ENCODE measurements at places on chromosomes 3 and 15.

DNA sequence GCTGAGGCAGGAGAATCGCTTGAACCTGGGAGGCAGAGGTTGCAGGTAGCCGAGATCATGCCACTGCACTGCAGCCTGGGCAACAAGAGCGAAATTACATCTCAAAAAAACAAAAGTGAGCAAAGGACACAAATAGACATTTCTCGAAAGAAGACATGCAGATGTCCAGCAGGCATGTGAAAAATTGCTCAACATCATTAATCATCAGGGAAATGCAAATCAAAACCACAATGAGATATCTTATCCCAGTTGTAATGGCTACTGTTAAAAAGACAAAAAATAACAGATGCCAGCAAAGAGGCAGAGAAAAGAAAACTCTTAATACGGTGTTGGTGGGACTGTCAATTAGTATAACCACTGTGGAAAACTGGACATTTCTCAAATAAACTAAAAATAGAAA is 20.9 kb downstream of the ASB7 start:
- no peak for DNase-seq

DNA sequence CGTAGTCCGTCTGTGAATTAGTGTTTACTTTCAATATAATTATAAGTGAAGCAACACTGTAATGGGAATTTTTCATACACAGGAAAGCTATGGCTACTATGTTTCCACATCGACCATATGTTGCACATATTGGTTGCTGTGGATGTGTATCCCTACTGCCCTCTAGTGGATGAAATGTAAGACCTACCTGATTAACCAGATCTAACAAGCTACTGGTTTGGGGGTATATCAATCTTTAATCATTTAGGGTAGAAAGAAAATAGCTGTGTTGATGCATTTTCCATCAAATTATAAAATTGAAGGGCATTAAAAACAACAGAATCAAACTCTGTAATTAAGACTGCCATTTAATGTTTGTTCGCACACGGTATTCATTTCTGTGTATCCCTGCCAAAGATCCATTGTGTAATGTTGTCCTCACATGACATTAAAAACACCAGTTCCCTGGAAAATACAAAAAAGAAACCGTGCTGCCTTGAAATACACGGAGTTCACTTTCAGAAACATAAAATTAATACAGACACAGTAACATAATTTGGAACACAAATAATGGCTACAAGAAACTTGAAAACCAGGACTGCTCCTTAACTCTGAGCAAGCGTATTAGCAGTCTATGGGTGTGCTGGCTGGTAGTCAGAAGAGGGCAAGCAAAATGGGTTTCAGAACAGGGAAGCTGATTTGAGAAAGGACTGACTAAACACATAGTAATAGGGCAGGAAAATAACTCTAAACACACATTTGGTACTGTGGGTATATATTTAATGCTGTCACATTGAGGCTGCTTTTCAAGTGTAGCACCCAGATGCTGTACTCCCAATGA is 125.1 kb downstream of the TIGIT start:
- DNase-seq, result peak; percentile 43

DNA sequence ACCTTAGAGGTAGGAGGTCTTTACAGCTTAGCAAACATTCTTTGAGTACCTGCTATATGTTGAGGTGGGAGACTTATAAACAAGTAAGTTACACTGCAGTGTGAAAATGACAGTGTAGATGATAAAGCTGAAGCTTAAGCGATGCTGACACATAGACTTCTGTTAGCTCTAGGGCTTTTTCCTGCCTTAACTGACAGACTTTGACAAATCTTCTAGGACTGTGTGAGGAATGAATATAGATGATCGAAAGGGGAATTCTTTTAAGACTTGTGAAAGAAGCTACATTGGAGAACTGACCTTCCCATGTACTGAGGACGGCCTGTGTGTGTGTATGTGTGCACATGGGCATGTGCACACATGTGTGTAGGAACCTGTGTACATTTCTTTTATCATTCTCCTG is 22.7 kb downstream of the BOC start:
- DNase-seq, result no peak

DNA sequence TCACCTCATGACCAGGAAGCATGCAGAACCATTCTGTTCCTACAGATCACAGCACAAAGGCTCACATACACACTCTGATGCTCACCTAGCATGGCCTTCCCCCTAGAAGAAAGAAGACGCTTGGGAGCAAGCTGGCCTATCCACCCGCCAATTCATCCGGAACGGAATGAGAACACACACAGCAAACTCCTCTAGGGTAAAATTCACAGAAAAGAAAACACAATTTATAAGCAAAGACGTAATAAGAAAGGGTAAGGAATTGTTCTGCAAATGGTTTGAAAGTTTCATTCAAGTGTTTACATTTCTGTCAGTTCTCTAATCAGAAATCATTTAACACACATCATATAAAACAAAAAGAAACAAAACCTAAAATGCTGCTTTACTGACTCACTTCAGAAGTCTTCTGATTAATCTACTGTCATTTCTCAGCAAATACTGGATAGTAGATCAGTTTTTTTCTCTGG is 218.1 kb downstream of the OSBPL10 start:
- no peak for DNase-seq

DNA sequence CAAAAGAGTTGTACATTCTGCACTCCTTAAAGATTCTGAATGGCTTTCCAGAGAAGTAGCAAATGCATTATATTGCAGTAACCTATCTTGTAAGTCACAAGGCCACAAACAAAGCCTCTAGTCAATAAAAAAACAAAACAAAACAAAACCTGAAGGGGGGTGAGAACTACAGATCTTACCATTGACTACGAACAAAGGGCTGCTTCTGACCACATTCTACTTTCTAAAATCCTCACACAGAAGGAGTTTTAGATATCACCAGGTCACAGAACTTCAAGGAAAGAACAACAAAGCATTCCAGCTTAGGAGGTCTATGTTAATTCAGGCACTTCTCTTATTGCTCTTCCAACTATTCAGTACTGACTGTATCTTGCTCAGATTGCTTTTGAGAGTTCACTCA is 343.0 kb downstream of the ZBTB20 start:
- no peak for DNase-seq

DNA sequence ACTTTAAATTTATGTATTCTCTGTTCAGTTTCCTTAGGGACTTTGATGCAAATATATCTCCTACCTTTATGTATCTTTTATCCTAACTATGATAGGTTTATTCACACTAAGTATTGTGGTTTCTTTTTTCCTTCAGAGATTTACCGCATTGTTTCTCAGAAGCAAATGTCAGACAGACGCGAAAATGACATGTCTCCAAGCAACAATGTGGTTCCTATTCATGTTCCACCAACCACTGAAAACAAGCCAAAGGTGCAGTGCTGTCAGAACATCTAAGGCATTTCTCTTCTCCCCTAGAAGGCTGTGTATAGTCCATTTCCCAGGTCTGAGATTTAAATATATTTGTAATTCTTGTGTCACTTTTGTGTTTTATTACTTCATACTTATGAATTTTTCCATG is 18.3 kb downstream of the RAB11A start:
- no peak for DNase-seq

DNA sequence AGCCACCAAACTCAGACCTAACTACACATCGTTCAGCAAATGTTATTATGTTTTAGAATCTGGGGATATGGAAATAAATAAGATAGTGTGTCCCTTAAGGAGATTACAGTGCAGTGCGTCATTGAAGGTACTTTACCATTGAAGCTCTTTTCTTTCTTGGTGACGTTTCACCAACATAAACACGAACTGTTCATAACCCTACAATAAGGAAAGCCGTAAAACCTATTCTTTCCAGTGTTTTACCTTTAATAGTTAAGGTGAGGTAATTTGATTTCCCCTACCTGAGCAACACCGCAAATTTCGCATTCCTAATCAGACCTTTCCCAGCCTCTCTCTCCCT is 826 bp downstream of the CCDC66 start:
- no peak for DNase-seq

DNA sequence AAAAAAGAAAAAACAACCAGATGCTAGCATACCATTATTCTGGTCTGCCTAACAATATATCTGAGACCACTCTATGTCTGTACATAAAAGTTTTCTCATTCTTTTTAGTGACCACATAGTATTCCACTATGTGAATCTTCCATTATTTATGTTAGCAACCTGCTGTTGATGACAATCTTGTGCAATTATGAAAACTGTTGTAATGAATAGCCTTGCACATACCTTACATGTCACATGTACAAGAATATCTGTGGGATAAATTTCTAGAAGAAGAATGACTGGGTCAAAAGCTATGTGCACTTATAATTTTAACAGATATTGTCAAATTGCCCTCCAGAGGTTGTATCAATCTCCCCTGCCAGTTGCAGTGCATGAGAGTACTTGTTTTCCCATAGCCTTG is 62.5 kb downstream of the ARHGAP31 start:
- no peak for DNase-seq

GRCh38 chr15:40878785-40879184 is 4.8 kb upstream of the RHOV start:
- DNase-seq, result no peak

DNA sequence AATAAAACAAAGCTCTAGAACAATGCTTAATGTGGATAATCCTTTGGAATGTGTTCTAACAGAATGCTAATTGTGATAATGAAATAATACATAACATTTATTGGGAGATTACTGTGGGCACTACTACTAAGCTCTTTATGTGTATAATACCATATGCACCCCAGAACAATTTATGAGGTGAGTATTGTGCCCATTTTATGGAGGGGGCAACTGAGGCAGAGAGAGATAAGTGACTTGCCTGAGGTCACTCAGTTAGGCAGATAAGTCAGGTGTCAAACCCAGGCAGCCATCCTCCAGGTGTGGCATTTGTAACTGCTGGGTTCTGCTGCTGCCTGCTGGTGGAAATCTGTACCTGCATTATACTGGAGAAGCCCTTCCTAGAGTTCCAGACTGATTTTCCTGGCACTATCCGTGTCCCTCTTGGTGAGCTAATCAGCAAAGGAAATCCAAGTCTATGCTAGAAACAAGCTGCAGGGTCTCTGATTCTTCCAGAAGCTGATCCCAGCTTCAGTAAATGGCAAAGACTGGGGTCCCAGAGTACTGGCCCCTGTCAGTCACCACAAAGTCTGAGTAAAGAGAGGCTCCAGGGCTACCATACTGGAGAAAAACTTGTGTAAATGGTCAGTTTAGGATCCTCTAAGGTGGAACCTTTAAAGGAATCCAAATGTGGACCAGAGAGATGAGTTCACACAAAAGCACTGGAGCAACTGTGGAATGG is 22.6 kb upstream of the RBP1 start:
- DNase-seq, result peak; percentile 64

- no peak for DNase-seq
Measured at GRCh38 chr15:51186181-51186705, 91.5 kb upstream of the TNFAIP8L3 start.

DNA sequence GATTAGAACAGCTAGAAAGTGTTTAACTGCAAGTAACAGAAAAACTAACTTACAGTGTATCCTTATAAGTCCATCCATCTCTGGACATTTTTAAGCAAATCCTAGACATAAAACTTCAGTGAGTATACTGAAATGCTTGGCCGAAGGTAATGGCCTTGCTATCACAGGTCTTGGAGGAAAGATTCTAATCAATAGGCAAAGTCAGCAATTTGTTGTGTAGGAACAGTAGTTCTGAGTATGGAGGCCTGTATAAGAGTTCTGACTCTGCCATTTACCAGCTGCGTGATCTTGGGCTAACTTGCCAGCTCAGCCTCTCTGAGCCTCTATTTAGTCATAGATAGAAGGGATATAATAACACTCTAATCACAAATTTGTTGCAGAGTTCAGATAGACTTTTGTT is 328.1 kb downstream of the IL20RB start:
- DNase-seq, result no peak

DNA sequence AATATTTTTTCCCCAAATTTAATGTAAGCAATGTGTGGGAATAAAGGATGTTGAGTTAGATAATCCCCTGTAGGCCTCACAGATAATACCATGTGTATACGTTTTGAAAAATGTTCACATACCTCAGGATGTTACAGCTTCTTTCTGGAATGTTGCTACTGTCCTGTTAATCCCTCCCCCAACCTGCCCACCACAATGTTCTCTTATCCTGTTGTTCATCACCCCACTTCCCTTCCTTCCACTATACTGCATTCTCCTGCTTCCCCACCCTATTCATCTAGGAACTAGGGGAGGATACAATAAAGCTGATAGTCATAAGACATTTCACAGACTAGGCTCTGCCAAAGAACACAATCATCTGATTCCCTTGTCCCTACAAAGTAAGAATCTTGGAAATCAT is 92.1 kb downstream of the IGF2BP2 start:
- no peak for DNase-seq

GRCh38 chr3:17954801-17955200 is 212.4 kb upstream of the TBC1D5 start:
- no peak for DNase-seq

GRCh38 chr15:84929795-84930603 is 45.5 kb downstream of the SLC28A1 start:
- DNase-seq, result no peak

DNA sequence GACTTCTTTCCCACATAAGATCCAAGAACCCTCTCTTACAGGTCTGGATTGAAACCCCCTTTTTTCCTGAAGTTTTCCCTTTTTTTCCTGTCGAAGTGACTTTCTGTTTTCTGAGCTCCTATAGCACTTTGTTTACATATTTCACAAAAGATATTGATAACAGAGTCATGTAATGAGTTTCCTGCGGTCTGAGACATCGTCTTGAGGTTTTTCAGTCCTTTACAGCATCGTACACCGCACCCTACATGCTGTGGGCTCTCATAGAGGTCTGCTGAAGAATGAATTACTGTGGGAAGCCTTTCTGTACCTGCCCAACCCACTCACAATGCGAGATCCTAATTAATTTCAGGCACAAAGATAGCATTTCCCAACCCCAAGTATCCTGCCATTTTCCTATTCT is 53.1 kb downstream of the MCF2L2 start:
- no peak for DNase-seq

GRCh38 chr3:42419563-42419962 is 9.2 kb upstream of the LYZL4 start:
- no peak for DNase-seq

DNA sequence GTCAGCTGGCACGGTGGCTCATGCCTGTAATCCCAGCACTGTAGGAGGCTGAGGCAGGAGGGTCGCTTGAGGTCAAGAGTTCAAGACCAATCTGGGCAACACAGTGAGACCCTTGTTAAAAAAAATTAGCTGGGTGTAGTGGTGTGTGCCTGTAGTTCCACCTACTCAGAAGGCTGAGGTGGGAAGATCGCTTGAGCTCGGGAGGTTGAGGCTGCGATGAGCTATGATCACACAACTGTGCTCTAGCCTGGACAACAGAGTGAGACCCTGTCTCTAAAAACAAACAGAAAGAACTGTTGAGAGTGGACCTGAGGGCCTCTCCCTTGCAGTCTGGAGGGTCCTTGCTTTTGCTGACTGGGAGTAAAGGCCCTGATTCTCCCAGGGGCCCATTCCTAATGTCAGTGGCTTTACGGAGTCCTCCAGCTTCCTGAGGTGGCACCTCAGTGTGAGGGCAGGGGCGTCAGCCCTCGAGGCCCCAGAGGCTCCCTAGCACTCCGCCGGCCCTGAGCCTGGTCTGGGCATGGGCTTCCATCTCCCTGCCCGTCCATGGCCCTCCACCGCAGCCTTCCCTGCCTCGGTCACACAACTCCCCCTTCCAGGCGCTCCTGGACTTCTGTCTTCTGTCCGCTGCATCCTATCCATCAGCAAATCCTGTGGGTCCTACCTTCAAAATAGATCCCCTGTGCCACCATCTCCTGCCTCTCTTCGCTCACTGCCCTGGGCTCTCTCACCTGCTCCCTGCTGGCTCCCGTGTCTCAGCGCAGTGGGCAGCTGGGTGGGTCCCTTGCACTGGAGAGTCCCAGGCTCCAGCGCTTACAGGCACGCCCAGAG is 19.0 kb downstream of the FBLN2 start:
- no peak for DNase-seq
